Hypothalamus (tissue), 51 donors: ENCODE measurements at places on chromosomes 2 and 18.

- DNase-seq = no peak
These were observed 35.2 kb upstream of the NAPG start for GRCh38 chr18:10490401-10491165.

DNA sequence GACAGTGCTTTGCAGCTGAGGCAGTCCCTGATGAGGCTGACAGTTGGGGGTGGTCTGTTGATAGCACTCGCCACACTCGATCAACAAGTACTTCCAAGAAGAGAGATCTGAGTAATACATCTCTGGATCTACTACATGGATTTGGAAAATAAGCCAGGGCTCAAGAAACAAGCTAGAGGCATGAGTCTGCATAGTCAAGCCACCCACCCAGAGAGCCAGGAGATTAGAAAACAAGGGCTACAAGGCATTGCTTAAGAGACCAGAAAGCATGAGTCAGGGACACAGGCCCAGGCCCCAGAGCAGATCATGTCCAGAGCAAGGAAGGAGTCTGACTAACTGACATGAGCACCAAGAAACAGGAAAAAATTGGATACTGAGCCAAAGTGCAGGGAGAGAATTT is 196.9 kb upstream of the CWC22 start:
- DNase-seq = no peak

DNA sequence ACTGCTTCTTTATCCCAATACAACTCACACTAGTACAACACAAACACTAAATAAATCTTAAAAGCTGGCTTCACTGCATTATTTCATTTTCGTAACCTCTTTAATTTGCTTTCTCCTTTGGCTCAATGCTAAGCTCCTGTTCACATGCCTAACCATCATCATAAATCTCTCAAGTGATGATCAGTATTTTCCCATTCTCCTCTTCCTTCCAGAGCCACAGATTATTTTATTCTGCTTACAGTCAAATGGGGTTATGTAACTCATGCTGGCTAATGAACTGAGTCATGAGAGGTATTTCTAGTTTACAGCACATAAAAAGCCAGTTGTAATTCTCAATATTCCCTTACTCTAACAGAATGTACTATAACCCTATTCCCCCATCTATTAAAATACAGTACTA is 350.4 kb upstream of the ZC3H15 start:
- DNase-seq = no peak

DNA sequence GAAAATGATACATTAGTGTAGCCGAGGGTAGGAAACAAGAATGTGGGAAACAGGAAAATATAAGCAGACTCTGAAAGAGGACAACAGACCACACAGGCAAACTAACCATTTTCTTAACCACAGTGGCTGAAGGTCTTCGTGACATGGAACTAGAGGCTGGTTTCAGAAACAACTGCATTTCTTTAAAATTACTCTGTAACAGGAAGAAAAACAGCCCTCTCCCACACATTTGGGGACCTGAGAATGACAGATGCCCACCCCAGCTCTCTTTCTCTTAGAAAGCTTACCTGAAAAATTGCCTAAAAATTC is 13.8 kb upstream of the SLC25A52 start:
- no peak for DNase-seq

DNA sequence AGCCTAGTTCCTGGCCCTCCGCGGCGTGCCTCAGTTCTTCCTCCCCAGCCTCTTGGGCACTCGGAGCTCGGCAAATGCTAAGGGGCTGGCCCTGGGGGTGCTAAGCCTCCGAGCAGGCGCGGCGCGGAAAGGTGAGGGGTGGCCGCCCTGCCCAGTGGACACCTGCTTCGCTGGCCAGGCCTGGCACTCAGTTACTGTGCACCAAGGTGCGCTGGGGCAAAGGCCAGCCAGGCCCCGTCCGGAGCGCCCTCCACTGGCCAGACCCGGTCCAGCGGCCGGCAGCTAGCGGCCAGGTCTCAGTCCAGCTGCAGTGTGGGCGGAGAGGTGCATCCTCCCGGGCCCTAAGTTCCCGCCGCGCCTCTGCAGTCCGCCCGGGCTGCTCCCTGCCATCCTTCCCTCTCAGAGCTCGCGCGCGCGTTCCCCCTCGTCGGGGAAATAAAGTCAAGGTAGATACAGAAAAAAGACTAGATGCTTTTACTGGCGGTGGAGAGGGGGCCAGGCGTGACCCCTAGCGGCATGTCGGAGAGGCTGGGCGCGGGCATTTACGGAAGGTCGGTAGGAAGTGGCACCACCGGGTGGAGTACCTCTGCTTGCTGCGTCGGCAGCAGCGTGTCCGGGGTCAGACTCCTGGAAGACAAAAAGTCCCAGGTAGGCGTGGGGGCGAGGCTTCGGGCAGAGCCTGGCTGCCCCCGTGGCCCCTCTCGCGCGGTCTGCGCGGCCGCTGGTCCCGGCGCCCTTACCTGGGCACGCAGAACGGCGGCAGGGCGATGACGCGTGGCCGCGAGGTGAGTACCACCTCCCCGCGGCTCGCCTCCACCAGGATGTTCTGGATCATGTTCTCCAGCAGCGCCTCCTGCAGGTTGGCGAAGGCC is 9.4 kb upstream of the CRYBA2 start:
- peak; percentile 11 for DNase-seq

DNA sequence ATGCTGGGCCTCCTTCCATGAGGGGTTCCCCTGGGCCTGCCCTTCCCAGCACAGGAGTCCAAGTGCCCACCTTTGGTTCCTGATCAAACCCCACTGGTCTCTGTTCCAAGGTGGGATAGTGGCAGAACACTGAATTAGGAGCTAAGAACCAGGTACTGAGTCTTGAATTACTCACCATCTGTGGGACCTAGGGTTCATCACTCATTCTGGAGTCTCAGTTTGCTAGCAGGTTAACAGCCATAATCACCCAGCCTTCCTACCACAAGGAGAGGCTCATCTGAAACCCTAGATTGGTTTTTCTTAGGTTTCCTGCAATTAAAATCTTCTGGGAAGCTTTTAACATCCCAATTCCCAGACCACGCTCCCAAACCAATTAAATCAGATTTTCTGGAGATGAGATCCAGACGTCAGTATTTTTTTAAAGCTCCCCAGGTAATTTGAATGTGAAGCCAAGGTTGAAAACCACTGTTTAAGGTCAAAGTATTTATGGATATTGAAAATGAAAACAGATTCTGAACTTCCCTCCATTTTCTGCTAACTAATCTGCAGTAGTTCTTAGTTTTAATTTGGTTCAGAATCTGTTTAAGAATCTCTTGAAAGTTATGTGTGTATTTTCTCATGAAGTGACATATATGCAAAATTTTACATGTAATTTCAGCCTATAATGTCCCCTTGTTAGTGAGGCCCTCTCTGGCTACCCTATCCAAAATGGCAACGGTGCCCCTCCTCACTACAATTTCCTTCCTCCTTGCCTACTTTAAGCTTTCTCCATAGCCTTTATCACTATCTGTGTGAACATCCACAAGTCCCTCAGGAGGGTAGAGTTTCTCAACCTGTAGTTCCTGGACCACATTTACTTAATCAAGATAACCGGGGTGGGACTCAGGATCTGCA is 166.5 kb upstream of the CXCR4 start:
- no peak for DNase-seq

GRCh38 chr18:490024-490366 is 10.5 kb downstream of the COLEC12 start:
- DNase-seq = no peak
